GM10248 (cell line): ENCODE measurements at places on chromosomes 6 and 20.
A peak's percentile ranks its signal among the peaks of the same experiment; 100 is the strongest.

GRCh38 chr6:36360241-36361054 is 23.8 kb upstream of the BNIP5 start:
- peak; percentile 78 for DNase-seq

- DNase-seq, result no peak
These were observed 291.6 kb downstream of the SOX4 start for GRCh38 chr6:21885111-21885510.

DNA sequence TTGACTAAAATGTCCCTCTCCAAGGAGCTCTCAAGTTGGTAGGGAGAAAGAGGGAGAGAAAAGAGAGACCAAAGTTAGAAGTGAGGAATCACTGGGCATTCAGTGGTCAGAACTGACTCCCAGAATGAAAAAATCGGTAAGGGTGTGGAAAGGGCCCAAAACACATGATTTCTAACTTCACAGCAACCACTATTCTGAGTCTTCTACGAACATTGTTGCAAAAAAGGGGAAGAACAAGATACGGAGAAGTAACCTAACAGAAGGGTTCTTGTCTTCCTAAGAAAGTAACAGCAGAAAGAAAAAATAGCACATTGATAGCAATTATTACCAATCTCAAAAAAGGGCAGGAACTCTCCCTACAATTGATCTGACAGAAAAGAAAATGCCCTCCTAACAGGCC is 65.6 kb downstream of the ATP9A start:
- DNase-seq, result no peak

- DNase-seq, result no peak
These were observed 428.2 kb downstream of the BMP2 start for GRCh38 chr20:7195704-7196103.

DNA sequence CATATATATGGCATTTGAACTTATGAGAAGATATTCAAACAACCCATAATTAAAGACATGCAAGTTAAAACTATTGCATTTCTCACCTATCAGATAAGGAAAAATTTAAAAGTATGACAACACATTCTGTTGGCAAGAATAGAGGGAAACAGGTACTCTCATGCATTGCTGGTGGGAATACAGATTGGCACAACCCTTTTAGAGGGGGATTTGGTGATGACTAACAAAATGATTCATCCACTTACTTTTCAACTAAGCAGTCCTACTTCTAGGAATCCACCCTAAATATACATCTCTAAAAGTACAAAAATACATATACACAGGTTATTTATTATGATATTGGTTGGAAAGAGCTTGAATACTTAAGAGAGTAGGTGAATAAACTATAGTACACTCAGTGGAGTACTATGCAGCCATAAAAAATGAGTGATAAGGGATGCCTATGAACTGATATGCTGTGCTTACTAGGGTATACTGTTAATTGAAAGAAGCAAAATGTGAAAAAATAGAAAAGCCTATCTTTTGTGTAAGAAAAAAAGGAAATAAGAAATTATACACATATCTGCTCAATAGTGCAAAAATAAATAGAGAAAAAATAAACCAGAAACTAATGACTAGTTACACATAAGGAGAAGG is 42.2 kb downstream of the ADAT2 start:
- DNase-seq, result no peak

DNA sequence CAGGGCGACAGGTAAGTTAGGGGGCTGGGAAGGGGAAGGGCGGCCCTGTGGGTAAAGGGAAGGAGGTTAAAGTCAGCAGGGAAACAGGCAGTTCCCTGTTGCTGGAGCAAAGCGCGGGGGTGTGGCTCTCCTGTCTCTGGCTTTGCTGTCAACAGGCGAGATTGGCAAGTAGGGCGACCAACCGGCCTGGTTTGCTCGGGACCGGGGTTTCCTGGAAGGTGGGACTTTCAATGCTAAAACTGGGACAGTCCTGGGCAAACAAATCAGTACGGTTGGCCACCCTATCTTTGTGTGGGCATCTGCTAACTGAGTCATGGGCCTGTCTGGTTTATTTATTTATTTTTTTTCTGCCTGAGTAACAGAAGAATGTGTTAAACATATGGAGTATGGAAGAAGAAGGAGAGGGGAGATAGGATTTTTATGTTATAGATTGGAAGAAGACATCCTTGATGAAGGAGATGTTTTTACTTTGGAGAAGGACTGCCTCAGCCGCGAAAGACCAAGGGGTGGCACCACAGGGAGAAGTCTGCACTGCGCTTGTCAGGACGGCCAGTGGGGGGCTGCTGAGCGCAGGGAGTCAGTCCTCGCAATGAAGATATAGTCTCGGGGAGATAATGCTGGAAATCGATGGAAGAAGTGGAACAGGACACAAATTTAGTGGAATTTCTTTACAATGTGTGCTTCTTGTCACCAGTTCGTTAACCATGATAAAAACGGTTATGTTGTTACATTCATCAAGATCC is 43.4 kb upstream of the ESR1 start:
- peak; percentile 46 for DNase-seq

DNA sequence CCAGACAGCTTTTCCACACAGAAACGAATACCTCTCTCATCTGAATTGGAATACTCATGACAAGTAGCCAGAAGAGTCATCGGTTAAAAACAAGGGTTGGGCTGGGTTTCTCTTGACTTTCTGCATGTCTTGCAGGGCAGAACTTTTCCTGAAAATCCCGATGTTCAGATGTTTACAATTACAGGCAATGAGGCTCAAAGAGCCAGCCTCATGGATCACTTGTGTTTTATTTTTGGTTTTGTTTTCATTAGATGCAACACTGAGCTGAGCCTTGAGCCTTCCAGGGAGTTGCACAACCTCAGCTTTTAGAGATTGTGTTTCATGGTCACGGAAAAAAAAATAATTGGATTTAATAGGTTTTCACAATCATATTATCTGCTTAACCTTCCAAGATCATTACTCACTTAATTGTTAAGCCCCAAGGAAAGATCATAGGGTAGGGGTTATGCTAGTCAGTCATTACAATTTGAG is 288.1 kb upstream of the PRDM1 start:
- no peak for DNase-seq

- DNase-seq, result no peak
These were observed 107.1 kb downstream of the AHI1 start for GRCh38 chr6:135390458-135390857.

- no peak for DNase-seq
These were observed 399.8 kb upstream of the EPHA7 start for GRCh38 chr6:93819189-93819588.

- DNase-seq, result no peak
These were observed 1095.2 kb downstream of the GRIK2 start for GRCh38 chr6:102488729-102489128.

DNA sequence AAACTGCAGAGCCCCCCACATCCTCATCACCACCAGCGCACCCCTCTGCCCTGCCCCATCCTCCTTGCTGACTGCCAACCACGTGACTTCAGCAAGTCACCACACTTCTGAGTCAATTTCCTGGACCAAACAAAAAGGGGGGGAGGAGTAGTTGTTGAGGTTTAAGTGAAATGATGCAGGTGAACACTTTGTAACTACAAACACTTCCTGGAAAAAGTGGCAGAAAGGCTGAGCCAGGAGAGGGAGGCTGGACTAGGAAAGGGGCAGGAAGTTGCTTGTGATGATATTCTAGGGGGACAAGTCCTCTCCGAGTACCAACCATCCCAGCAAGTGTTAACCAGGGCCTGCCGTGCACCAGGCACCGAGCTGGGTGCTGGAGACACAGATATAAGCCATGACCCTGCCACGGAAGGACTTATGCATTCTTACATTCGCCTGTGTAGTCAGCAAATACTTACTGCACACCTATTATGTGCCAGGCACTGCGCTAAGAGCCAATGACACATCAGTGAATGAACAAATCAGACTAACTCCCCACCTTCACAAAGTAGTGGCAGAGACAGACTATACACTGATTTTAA is 67.3 kb downstream of the PREX1 start:
- peak; percentile 64 for DNase-seq
